ENCODE measurements at places on chromosomes 1 and 21. TPM values are rescaled to one million over a fixed set of nuclear protein-coding genes. Genes with fewer than 3 reads are reported as not detected.

- DNase-seq = no peak
- H3K4me1 ChIP-seq = no peaks in the 10 kb centered on the region
- H3K27ac ChIP-seq = no peak overlapping the region
Observed at GRCh38 chr1:236438614-236439013, 44.5 kb downstream of the EDARADD start.

- no peaks in the 10 kb centered on the region for H3K27me3 ChIP-seq
- H3K4me3 ChIP-seq = no peak overlapping the region
- DNase-seq = no peak
- H3K4me1 ChIP-seq = no peaks in the 10 kb centered on the region
- H3K27ac ChIP-seq = no peak overlapping the region
Observed at GRCh38 chr21:33791073-33791472, 124.5 kb downstream of the ATP5PO start.

DNA sequence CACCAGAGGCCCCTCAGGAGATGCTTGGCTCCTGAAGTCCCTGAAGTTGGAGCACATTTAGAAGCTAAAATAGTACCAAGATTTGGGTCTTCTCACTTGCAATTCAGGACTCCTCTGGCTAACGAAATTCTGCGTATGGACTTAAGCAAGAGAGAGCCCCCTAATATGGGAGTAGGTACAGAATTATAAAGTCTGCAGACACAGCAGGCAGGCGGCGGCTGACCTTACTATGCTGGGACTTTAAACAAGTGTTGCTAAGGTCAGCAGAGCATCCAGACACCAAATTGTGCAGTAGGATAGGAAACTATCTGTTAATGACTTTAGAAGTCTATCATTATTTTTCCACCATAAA, 104.5 kb upstream of the PDE4B start:
- peaks cover 15% of the 10 kb centered on the region for H3K4me1 ChIP-seq
- H3K36me3 ChIP-seq = no peaks in the 10 kb centered on the region
- DNase-seq = no peak
- H3K4me3 ChIP-seq = no peak overlapping the region
- H3K27ac ChIP-seq = no peak overlapping the region

GRCh38 chr1:31815752-31816500, at the start of gene SPOCD1:
Gene SPOCD1 (minus strand): TSS chr1:31816022. CDS start chr1:31815333, 689 bp downstream.
- DNase-seq = no peak
- no peaks in the 10 kb centered on the region for H3K36me3 ChIP-seq
- H3K27ac ChIP-seq = no peak within 1 kb of the TSS

DNA sequence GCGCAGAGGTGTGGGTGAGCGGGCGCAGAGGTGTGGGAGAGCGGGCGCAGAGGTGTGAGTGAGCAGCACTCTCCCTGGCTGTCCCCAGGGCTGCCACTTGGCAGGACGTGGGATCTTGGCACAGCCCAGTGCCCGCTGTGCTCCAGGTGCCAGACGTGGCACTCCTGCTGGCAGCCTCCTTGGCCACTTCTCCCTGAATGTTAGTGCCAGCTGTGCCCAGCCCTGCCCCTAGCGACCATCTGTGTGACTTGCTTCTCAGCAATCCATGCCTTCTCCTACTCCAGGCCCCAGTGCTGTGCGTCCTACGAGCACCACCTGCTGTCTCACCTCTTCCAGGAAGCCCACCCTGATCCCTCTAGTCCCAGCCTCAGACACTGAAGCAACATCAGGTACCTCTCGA, 30.5 kb downstream of the KRTAP10-1 start:
- no peak overlapping the region for H3K27ac ChIP-seq
- no peaks in the 10 kb centered on the region for H3K36me3 ChIP-seq
- H3K27me3 ChIP-seq = no peaks in the 10 kb centered on the region
- H3K4me1 ChIP-seq = peaks cover 11% of the 10 kb centered on the region
- H3K4me3 ChIP-seq = no peak overlapping the region
- no peak for DNase-seq

- H3K27me3 ChIP-seq = no peaks in the 10 kb centered on the region
- no peaks in the 10 kb centered on the region for H3K36me3 ChIP-seq
- DNase-seq = no peak
- no peak overlapping the region for H3K4me3 ChIP-seq
- no peak overlapping the region for H3K27ac ChIP-seq
- H3K4me1 ChIP-seq = no peaks in the 10 kb centered on the region
Observed at GRCh38 chr1:42730002-42730401, 10.0 kb downstream of the CLDN19 start.

GRCh38 chr1:192968323-192968722, 90.8 kb downstream of the UCHL5 start:
- H3K27ac ChIP-seq = no peak overlapping the region
- peaks cover 4% of the 10 kb centered on the region for H3K4me1 ChIP-seq
- no peak for DNase-seq
- no peak overlapping the region for H3K4me3 ChIP-seq

- DNase-seq = no peak
- H3K4me3 ChIP-seq = no peak overlapping the region
- H3K36me3 ChIP-seq = no peaks in the 10 kb centered on the region
Observed at GRCh38 chr1:53560581-53561502, 101.6 kb downstream of the DMRTB1 start.

GRCh38 chr1:38183096-38183495, 136.5 kb upstream of the POU3F1 start:
- no peaks in the 10 kb centered on the region for H3K36me3 ChIP-seq
- H3K27me3 ChIP-seq = no peaks in the 10 kb centered on the region
- no peak overlapping the region for H3K4me3 ChIP-seq

DNA sequence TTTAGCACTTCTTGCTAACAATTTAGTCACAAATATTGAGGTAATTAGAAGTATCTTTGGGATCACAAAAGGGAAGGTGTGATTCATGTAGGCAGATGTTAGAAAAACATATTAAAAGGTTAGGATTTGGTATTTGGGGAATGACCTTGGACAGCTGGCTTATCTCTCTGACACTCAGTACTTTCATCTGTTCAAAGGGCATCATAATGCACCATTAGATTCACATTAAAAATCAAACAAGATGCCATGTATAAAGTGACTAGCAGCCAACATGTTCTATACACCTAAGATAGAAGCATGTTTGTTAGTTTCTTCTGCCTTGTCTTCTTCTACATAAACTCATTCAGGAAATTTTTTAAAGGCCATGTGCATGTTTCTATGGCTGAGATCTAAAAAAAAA, 56.5 kb upstream of the ESRRG start:
- no peaks in the 10 kb centered on the region for H3K27me3 ChIP-seq
- DNase-seq = no peak
- no peak overlapping the region for H3K27ac ChIP-seq
- no peaks in the 10 kb centered on the region for H3K4me1 ChIP-seq

- no peaks in the 10 kb centered on the region for H3K4me1 ChIP-seq
- H3K36me3 ChIP-seq = no peaks in the 10 kb centered on the region
- H3K27me3 ChIP-seq = no peaks in the 10 kb centered on the region
Observed at GRCh38 chr1:17465228-17465627, 25.8 kb upstream of the RCC2 start.

DNA sequence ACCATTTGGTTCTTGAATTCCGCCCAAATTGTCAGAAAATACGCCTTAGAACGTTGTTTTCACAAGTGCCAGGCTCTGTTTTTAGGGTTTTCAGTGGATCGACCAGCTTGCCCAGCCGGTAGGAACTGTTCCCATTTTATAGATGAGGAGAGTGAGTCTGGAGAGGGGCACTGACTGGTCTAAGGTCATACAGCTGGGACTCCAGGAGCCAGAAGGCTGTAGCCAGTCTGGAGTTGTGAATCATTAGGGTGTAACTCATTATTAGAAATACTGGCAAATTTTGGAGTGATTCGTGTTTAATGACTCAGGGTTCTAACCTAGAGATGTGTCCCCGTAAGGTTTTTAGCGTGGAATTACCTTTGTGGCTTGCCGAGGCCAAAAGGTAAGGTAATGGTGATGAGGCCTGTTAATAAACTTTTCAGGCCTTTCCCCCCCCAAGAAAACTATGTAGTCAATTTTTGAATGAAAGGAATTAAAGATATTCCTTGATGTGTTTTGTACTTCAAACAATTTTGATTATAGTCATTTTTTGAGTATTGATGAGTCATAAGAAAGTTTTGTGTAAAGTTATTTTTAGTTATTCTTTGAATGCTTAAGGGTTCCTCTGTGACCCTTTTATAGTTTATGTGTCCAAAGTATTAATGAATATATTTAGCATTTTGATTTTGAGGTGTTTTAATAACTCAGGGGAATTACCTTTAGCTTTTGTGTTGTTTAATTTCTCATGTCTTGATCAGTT, 2.1 kb downstream of the DYRK1A start:
- H3K27ac ChIP-seq = peak overlapping the region; percentile 100
- peak overlapping the region; percentile 100 for H3K4me3 ChIP-seq
- H3K27me3 ChIP-seq = no peaks in the 10 kb centered on the region
- H3K36me3 ChIP-seq = no peaks in the 10 kb centered on the region
- DNase-seq = no peak

- H3K4me1 ChIP-seq = peaks cover 18% of the 10 kb centered on the region
- H3K4me3 ChIP-seq = no peak overlapping the region
- no peaks in the 10 kb centered on the region for H3K36me3 ChIP-seq
- H3K27ac ChIP-seq = peak overlapping the region; percentile 3
- H3K27me3 ChIP-seq = no peaks in the 10 kb centered on the region
Observed at GRCh38 chr1:85584264-85584781, 3.8 kb downstream of the CCN1 start.

The KIAA0040 gene
- 38.5 TPM for total RNA-seq

The TNN gene
- not detected for total RNA-seq

The TAS1R1 gene
- not detected for total RNA-seq

The NPR1 gene
- 45.9 TPM for total RNA-seq

The MYOC gene
- 19.4 TPM for total RNA-seq

The GRHL3 gene
- 58.7 TPM for total RNA-seq

The SOX13 gene
- 41.0 TPM for total RNA-seq

Measured in vagina (tissue), 2 donors.